AG09319 (cell line): ENCODE measurements at places on chromosomes 13 and 19.

DNA sequence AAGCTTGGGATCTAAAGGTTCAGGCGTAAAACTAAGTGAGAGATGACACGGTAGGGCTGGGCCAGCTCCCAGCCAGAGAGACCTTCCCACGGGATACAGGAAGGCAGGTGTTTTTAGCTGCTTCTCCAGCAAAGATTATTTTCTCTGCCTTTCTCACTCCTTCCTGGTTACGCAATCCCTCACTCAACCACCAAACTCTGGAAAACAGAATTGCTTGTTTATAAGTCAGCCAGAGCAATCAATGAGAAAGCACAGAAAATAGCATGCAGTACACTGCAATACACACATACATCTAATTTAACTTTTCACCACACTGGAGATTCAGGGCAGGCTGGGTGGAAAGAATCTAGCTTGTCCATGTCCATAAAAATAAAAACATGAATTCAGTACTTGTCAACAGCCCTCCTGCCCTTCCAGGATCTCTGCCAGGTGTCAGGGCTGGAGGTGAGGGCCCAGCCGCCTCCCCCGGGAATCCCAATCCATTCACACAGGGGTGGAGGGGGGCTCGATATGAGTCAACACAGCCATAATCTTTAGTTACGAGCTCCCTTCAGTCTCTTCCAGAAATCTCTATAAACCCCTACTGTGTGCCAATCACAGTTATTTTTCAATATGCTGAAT, 12.2 kb downstream of the RHPN2 start:
- no peak for DNase-seq

- no peak for DNase-seq
These were observed 73.1 kb upstream of the MTIF3 start for GRCh38 chr13:27523346-27524073.

DNA sequence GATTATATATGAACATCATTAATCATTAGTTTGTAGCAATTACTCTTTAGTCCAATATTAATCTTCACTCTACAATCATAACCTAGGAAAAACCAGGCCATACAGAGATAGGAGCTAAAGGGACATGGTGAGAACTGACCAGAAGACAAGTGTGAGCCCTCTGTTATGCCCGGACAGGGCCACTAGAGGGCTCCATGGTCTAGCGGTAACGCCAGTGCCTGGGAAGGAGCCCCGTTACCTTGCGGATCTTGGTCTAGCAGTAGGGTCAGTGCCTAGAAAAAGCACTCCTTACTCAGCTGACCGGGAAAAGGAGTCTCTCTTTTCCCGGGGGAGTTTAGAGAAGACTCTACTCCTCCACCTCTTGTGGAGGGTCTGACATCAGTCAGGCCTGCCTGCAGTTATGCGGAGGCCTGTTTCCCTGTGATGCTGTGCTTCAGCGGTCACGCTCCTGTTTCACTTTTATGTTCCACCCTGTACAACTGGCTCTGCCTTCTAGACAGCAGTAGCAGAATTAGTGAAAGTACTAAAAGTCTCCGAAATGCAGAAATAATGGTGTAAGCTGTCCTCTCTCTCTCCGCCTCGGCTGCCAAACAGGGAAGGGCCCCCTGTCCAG, 13.8 kb downstream of the OR7D4 start:
- DNase-seq, result peak; percentile 27

GRCh38 chr19:14051980-14052379, 9.9 kb downstream of the PALM3 start:
- no peak for DNase-seq

DNA sequence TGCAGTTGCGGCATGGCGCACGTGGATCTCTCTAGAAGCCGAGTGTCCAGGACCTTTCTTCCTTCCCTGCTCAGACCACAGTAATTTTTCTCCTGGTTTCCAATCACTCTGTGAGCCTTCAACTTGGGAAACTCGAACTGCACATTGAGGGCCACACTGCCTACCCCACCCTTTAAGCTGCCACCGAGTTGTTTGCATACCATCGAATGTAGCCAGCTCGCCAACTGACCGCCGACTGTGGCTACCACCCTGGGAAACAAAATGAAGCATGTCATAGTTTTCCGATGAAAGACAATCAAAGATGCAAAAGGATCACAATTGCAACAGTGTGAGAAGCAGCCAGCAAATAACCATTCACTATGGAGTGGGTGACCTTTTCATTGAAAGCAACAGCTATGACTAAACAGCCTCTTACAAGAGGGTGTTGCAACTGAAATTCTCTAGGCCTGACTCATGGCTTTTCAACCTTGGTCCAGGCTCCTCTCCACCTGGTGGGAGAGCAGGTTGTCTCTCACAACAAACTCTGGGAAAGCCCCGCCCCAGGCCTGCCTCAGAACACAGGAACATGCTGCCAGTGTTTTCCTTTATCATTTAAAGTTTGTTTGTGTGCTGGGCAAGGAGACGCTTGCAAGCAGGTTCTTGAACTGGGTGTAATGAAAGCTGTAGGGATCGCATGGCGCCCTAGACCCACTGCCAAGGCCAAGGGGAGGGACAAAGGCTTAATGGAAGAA, 141.7 kb upstream of the SERP2 start:
- DNase-seq, result peak; percentile 84

DNA sequence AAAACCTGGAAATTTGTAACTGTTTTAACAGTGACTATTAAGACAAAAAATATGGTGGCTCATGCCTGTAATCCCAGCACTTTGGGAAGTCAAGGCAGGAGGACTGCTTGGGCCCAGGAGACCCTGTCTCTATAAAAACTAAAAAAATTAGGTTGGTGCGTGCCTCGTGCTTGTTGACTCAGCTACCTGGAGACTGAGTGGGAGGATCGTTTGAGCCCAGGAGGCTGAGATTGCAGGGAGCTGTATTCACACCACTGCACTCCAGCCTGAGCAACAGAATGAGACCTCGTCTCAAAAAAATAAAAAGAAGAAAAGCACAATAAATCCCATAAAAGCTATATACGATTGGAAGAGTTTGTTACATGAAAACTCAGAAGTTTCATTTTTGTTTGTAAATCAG, 23.7 kb downstream of the KLF5 start:
- DNase-seq, result no peak
